ENCODE measurements at places on chromosomes 12 and 14.

DNA sequence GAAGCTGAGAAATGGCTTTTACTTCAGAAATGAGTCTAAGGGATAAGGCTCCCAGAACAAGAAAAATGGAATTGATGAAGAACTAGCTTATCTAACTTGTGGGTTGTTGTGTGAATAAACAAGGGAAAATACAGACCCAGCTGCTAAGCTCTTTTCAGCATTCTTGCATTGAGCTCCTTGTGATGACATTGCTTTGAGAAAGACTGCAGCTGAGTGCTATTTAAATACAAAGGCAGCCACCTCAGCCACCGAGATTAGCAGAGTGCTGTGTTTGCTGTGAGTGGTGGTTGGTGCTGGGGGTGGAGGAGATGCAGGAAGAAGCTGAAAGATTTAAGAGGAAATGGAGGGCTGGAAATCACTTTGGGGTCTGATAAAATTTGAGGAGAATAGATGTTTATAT, 396.0 kb upstream of the PRICKLE1 start:
- no peak for DNase-seq

DNA sequence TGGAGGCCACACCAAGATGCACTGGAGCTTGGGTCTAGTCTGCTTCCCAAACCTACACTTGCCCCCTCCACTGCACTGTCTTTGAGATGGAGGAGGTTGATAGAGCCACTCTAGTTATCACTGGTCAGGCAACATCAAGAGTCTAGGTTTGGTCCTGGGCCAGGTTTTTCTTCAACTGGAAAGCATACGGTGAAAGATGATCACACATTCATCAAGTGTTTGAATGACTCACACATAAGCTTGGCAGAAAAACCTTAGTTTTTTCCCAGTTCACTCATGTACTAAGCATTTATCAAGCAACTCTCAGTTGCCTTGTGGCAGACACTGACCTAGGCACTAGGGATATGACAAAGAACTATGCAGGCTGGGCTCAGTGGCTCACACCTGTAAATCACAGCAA, 84.5 kb downstream of the PLEKHG3 start:
- DNase-seq = peak; percentile 95

- peak; percentile 34 for DNase-seq
These were observed 1117.0 kb downstream of the FLRT2 start for GRCh38 chr14:86646696-86647690.

GRCh38 chr12:109714913-109715244, 1.3 kb downstream of the FAM222A start:
- DNase-seq = no peak

- no peak for DNase-seq
These were observed 91.5 kb downstream of the APAF1 start for GRCh38 chr12:98736352-98737321.

DNA sequence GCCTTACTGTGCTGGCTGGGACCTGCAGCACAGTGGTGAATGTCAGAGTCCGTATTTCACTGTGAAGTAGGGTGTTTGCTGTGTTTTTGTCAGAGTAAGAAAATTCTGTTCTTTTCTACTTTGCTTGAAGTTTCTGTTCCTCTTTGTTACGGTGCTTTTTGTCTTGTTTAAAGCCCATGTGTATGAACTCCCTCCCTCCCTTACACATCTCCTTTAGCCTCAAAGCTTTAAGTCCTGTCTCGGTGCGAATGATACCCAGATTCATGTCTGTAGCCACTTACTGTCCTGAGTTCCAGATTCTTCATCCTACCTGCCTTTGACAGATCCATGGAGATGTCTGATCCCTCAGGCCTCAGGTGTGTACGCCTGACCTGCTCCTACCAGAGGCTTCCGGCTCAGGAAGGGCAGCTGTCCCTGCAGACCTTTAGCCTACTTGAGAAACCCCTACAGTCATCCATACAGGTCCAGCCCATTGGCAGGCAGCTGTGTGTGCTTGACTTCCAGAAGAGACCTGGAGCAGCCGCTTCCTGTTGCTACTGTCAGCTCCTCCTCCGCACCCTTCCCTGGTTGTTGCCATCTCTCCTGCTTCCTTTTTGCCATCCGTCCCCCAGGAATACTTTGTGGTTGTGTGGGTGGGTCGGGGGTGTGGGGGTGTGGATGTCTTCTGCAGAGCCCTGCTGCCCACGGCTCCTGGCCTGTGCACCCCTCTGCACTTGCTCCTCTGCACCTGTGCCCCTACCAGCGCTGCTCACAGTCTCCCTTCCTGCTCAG, 72.9 kb downstream of the DDX51 start:
- DNase-seq = no peak

DNA sequence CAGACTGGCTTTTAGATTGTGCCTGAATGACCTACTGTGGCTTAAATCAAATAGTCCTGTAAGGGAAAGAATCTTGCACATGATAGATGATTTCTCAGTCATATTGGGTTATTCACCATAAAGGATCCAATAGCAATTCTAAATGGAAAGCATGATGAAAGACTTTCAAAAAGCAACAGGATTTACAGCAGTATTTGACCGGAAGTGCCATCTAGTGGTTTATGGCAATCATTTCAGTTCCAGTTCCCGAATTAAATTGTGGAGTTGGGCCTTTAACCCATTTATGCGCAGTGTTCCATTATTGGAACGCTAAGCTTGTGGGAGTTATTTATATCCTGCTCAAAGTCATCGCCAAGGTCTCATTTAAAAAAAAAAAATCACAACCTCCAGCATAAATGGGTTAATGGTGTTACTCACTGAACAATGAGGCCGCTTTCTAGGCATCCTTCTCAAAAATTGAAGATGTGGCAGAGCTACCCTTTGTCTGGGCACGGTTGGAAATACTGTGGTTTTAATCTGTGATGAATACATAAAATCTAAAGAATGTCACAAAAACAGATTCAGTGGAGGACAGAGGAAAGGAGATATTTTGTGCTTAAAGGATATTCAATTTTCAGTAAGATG, 60.8 kb upstream of the REP15 start:
- DNase-seq = peak; percentile 79

DNA sequence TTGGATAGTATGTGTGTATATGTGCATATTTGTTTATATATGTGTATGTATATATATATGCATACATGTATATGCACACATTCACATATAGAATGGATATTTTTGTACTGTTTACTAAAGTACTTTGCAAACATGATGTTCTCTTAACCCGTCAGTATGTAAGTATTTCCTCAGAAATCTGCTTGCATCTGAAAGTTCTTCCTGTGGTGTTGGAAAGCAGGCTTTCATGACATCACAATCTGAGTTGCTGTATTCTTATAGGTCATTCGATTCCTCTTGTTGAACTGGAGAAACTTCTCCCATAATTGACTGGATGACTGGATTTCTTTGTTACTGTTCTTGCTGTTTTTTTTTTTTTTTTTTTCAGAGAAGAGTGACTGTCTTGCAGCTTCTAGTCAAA, 29.1 kb downstream of the GABARAPL1 start:
- DNase-seq = no peak

Measured in fibroblast of mammary gland (primary cell).